ENCODE measurements at places on chromosomes 3 and 15.

GRCh38 chr3:112858410-112859069 is 11.9 kb upstream of the CD200R1L start:
- no peak for DNase-seq

- no peak for DNase-seq
Observed at GRCh38 chr3:181174676-181175233, 185.2 kb upstream of the DNAJC19 start.

GRCh38 chr15:69706353-69707097 is 253.9 kb downstream of the RPLP1 start:
- no peak for DNase-seq

- no peak for DNase-seq
Observed at GRCh38 chr3:187997946-187998561, 155.9 kb upstream of the LPP start.

GRCh38 chr3:22555753-22556435 is 647.2 kb upstream of the UBE2E2 start:
- no peak for DNase-seq

DNA sequence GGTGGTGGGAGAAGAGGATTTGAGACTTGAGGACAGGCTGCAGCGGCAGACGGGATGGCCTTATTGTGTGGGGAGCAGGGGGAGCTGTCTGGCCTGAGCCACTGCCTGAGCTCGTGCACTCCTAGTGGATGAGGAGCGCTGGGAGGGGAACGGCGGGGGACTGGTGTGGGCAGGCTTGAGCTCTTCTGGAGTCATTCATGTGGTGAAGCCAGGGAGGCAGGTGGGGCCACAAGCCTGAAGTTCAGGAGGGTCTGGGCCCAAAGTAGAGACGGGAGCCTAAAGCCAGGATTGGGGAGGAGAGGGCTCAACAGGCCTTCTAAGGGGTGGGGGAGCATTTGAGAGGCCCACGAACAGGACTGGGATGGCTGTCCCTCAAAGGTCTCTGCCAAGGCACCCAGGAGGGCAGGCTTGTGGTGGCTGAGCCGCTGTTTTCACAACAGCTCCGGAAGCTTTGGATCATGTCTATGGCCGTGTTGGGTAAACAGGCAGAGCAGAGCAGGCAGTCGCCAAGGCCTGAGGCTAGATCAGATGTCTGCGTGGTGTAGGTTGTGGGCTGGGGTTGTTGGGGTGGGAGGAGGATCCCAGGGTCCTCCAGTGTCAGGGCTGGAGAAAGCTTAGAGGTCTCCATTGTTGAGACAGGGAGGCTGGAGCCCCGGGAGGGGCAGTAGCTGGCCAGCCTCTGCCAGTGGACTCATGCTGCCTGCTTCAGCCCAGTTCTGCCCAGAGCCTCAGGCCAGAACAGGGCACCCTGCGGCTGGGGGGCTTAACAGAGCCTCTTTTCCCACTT is 8.2 kb downstream of the PRKCD start:
- DNase-seq, result no peak

DNA sequence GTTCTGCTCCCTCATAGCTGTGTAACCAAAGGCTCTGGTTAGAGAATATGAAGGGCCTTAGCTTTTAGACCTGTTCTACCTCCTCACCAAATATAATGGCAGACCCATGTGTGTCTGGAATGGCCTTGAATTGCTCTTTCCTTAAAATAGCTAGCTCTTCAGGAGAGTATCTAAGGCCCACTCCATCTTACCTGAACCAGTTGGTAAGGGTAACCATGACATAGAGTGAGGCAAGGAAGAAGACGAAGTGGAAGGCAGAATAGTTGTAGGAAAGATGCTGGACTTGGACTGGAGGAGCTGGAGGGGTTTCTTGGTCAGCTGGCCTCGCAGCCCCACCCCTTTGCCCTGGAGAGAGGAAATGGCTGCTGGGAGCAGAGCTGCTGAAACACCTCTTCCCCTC is 3.1 kb downstream of the SERF2 start:
- DNase-seq, result no peak

DNA sequence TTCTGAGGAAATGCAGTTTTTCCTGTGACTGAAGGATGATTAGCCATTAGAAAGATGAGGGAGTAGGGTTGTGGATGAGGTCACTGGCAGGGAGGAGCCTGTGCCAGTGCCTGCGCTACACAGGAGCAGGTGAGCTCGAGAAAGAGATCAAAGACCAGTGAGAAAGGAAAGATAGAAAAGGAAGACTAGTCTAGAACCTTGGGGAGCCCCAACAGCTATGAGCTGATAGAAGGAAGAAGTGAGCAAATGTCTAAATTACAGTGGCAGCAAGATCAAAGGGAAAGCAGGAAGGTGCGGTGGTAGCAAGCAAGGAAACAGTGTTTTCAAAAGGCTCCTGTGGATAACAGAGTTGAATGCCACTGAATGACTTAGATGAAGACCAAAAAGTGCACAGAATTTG is 39.6 kb downstream of the LNP1 start:
- peak; percentile 2 for DNase-seq

Data from central memory CD4-positive, alpha-beta T cell (primary cell).